Kidney tubule cell (primary cell): ENCODE measurements at places on chromosomes 12 and 14.

DNA sequence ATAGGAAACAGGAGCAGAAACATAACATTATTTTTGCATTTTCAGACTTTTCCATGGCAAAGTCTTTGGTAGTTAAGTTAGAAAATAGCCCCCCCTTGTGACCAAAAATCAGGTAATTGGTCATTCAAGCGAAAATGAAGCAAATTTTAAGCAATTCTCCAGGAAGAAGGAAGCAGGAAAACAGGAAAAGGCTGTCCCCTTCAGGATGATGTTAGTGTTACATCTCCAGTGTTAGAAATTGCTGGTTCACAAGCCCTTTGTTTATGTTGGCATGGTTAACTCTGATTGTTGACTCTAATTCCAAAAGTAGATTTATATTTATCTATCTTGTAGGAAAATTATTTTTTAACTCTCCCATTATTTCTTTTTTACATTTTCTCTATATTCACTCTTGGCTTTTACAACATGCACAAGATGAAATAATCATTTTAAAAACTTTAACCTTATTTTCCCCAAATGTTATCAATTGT is 18.8 kb upstream of the GAS2L3 start:
- DNase-seq, result peak; percentile 88

DNA sequence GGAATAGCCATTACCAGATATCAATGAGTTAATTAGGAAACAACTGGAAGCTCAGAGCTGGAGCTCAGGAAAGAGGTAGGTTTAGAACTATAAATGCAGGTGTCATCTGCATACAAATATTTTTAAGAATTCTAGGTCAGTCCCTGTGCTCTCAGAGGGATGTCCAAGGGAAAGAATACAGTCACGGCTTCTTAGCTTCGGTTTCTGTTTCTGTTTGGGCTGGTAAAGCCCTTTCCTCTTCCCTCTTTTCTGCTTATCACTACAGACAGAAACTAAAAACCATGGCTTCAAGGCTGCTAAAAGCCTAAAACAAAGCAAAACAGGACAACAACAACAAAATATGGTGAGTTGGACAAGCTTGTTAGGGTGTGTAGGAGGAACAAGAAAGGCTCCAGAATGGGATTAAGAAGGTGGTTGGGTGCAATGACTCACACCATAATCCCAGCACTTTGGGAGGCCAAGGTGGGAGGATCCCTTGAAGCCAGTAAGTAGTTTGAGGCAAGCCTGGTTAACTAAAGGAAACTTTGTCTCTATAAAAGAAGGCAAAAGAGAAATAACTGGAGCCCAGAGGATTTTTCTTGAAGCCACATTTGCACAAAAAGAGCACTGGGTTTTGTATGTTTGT is 113.0 kb downstream of the SEC23A start:
- DNase-seq, result no peak

DNA sequence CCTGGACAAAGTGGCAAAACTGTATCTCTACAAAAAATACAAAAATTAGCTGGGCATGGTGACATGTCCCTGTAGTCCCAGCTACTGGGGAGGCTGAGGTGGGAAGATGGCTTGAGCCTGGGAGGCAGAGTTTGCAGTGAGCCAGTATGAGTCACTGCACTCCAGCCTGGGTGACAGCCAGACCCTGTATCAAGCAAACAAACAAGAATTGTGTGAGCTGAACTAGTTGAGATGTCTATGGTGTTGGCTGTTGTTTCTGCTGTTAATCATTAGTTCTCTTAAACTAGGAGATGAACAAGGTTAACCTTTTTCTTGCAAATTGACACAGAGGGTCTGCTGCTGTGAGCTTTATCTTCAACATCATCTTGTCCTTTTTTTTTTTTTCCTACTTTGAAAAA is 23.6 kb downstream of the RASSF3 start:
- DNase-seq, result peak; percentile 91

DNA sequence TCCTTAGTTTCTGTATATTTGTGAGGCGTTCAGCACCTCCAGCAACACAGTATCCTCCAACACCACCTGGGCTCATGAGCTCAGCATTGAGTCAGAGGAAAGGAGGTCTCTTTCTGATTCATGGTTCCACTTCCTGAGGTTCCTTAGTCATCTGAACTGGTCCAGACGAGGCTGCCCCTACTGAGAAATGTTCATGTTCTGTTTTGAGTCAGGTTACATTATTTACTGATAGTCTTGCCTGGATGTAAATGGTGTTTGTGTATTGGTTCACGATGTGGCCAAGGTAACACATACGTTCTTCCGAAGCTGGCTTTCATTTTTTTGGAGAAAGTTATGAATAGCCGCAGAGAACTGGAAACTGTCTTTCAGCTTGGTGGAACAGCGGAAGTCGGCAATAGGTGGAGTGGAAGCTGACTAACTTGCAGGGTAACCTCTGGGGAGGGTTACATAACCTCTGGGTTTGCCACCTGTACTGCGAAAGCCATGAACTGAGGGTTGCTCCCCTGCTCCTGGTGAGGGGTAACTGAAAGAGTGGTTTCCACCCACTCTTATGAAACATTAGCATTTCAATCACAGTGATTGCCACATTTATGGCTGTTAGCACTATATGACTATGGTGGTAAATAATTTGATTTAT is 42.2 kb upstream of the MANSC4 start:
- peak; percentile 91 for DNase-seq

- DNase-seq, result no peak
Observed at GRCh38 chr14:63268771-63269170, 50.0 kb downstream of the GPHB5 start.

GRCh38 chr12:116792403-116792802 is 54.3 kb downstream of the RNFT2 start:
- no peak for DNase-seq

DNA sequence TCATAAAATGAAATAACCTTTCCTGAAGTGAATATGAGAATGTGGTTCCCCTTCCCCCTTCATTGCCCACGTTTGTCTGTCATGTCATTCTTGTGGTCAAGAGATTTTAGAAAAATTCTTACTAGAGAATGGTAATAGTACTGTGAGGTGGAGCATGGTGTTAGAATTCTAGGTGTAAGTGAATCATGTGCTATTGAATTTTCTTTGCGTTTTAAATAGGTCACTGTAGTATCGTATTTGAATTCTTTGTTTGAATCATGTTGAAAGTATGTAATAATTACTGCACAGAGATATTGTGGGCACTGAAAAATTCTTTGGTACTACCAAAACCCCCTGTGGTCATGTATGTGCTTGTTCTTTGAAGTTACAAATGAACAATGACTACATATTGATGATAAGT is 49.9 kb downstream of the FUT8 start:
- DNase-seq, result peak; percentile 95

DNA sequence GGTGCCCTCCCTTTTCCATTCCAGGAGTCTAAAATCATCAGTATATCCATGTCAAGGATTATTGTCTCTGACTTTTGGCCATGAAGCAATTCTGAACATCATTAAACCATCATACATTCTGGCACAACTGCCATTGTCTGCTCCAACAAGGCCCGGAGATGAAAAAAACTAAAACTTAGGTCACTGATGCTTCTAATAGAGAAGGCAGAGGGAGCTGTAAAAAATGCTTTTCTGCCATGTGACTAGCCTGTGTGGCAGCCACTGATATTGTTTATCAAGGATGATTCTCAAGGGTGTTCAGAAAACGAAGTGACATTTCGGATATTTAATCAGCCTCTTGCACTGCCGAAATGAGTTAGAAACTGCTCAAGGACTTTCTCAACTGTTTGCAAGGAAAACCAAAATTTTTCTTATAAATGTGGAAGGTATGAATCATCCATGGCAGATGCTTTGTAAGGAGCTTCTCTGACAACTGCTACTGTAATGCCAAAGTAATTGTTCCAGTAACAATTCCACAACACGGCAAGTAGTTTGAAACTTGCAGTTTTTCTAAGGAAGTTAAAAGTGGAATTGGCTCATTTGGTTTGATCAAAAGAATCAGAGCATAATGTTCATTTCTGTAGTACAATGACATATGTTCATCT is 1076.5 kb upstream of the FLRT2 start:
- no peak for DNase-seq

DNA sequence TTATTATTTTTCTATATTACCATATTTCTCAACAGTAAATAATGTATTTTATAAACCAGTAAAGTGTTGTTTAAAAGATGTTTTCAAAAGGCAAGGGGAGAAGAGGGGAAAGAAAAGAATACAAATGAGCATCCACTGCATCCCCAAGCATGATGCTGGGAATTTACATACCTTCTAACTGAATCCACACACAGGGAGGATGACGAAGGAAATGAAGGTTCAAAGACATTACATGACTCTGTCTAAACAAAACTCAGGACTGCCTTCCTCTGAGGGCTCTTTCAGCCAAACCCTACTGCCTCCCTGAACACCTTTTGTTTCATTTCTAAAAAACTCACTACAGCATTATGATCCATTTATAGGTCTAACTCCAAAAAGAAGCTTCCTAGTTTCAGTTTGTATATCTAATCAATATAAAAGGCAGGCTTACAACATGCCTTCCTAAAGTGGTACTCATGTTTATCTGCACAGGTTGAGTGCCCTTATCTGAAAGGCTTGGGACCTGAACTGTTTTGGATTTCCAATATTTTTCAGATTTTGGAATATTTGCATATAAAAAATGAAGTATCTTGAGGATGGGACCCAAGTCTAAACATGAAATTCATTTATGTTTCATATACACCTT is 30.3 kb downstream of the DICER1 start:
- no peak for DNase-seq

DNA sequence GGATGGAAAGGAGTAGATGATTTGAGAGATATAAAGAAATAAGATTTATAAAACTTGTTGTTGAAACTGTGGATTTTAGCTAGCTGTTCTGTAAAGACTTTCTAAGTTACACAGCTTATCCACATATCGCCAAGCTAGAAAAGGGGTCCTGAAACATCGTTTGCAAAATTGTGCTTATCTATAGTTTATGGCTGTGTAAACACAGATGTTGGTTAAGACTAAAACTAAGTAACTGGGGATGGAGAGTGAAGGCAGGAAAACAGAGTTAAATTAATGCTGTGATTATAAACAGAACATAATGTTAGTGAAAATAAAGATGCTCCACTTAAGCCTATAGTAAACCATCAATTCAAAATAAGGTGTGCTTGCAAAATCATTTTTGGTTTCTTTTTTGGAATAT is 311.3 kb upstream of the DDHD1 start:
- no peak for DNase-seq

GRCh38 chr14:75702616-75703261 is 41.7 kb downstream of the TTLL5 start:
- DNase-seq, result no peak

DNA sequence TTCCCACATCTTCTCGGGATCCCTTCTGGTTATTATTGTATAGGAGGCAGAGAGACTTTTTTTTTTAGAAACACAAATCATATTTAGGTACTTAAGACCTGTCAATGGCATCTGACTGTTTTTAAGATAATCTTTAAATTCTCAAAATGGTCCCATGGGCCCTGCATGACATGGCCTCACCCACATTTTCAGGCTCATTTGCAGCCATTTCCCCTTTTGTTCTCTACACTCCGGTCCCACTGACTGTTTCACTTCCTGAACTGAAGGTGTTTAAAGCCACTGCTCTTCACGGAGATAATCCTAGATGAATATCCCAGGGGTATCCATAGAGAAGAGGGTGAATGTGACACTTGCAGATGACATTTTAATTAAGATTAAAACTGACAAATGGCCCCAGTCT is 12.3 kb upstream of the C12orf71 start:
- no peak for DNase-seq

GRCh38 chr14:100203962-100204834 is 34.7 kb upstream of the YY1 start:
- peak; percentile 71 for DNase-seq

DNA sequence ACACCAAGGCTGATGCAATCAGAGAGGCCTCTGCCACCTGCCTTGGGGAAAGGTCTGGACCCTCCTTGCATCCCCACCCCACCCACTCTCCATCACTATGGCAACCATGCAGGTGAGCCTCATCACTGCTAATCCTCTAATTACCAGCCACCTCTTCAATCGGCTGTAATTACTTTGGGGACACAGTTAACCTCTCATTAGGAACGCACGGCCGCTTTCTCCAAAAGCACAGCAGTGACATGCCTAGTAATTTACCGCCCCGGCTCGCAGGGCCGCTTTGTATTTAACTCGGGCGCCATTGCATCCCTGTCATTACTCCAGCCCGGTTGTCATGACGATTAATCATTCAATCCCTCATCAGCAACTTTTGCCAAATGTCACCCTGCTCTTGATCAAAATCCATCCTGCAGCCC is 36.3 kb upstream of the FAM222A start:
- no peak for DNase-seq

- DNase-seq, result no peak
Observed at GRCh38 chr12:122668268-122668667, 34.9 kb downstream of the HCAR2 start.

DNA sequence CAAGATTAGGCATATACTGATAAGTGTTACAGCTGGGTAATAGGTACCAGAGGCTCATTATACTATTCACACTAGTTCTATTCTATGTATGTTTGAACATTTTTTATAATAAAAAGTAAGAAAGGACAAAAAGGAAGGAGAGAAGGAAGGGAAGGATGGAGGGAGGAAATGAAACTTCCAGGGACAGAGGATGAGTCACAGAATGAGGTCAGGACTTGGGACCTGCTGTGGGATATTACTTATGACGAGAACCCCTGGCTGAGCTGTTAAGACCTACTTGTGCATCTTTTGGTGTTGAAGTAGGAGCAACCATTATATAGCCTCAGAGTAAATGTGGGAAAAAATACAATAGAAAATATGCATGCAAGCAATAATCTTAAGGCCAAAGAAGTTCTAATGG is 16.7 kb upstream of the TMEM260 start:
- DNase-seq, result peak; percentile 20

DNA sequence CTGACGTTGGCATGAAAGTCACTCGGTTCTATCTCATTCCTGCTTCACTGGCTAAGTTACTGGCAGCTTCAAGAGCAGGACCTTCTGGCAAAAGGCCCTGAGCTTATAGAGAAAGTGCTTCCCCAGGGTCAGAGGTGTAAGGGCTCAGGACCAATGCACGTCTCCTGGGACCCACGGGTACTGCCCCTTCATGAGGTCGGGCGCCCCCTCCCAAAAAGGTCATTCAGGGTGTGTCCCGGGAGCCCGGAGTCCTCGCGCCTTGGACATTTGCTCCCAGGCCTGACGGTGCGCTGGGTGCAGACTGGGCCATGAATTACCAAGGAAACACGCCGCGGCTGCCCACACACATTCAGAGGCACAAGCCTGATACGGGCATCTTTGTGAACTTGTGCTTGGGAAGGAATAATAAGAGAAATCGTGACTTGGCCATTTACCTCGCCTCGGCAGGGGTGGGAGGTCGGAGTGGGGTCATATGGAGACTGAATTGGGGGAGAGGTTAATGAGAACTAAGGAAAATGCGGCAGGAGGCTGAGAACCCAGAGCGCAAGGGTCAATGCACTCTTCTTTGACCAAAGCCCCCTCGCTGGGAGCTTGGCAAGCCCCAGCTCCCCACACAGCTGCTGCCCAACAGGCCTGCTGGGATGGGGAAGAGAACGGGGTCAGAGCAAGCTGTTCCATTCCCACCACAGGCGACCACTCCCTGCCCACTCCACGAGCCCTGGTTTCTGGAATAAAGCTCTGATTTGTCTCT is 15.7 kb upstream of the SLC6A12 start:
- no peak for DNase-seq

- no peak for DNase-seq
Observed at GRCh38 chr12:50520416-50521207, 15.8 kb downstream of the DIP2B start.
